ENCODE measurements at places on chromosomes 7 and 10.
A peak's percentile ranks its signal among the peaks of the same experiment; 100 is the strongest.

DNA sequence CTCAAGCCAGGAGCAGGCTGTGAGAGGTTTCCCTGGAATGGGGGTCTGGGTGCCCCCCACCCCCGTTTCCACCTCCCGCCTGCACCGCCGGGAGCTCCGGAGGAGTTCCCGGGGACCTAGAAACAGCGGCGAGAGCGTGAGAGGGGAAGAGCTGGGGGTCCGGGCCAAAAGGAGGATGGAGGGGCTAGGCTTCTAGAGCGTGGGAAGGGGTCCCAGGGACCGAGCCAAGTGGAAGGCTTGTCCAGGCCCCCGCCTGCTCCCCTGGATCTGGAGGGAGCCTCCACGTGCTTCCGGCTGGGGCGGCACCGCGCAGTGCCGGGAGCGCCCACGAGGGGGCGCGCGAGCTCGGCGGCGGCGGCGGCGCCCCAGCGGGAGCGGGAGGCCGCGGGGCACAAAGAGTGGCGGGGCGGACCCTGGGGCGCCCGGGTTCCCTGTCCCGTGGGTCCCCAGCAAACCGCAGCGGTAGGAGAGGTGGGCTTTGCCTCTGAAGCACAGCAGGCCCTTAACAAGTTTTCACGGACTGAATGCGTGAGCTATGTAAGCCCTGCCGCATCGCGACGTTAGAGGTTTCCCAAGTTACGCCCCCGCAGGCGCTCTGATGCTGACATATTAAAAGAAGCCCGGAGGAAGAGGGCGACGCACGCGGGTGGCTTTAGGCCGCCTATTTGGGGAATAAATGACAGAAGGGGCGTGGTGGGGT is 104.4 kb upstream of the LRRC4 start:
- DNase-seq, result peak; percentile 55

DNA sequence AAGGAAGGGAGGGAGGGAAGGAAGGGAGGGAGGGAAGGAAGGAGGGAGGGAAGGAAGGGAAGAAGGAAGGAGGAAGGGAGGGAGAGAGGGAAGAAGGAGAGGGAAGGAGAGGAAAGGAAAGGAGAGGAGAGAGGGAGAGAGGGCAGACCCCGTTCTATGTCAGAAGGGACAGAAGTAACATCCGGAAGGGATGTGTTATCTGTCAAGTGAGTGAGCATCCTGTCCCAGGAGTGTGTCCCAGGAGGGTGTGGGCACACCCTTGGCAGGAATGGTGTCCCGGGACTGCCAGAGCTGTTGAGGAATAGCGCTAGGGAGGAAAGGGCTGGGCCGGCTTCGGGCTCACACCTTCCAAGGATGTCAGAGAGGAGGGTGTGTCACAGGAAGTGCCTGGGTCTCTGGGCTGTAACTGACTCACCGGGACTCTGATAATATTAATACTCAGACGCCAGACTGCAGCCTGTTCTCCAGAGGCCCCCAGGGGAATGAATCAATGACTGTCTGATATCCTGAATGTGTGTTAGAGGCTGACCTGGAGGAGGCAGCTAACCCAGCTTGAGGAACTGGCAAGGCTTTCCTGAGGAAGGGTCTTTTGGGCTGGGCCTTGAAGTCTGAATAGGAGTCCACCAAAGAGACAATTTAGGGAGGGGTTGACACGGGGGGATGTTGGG is 125.6 kb upstream of the TNRC18 start:
- DNase-seq, result no peak

GRCh38 chr7:150450491-150451001 is at the start of gene GIMAP8:
Gene GIMAP8, plus strand, starts transcription at chr7:150450630. Its CDS starts 16,069 bp downstream, at chr7:150466699.
- DNase-seq, result peak; percentile 48

- DNase-seq, result no peak
Measured at GRCh38 chr10:47425813-47426419, 41.8 kb upstream of the ZNF488 start.

DNA sequence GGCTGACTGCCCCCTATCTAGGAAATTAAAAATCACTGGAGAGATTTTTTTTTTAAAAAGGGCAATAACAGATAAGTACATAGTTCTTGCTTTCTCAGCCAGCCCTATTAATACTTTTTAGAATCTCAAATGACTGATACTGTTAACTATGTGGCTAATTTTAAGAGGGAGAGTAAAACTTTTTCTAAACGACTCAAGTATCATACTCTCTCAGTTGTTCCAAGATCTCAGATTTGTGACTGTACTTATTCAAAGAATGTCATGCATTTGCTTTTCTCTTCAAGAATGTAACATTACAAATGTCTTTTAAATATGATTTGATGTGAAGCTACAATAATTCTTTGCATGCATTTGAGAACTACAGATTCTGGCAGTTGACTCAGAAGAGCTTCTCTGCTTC is 55.4 kb upstream of the RAB11FIP2 start:
- no peak for DNase-seq

- no peak for DNase-seq
Measured at GRCh38 chr10:28314211-28314610, 11.3 kb upstream of the MPP7 start.

DNA sequence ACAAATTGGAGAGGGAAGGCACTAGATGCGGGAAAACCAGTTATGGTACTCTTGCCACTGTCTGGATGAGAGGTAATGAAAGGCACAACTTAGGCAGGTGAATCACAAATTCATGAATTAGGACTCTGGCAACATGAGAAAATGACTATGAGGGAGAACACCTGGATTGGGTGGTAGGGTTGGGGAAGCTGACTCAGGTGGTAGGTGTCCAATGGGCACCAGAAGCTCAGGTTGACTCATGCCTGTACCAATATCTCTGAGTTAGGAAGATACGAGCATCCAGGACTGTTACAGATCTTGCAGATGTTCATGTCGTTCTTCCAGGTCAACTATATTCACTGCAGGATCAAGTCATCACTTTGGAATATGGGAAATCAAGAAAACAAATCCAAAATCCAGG is 56.7 kb downstream of the NPY start:
- DNase-seq, result no peak

DNA sequence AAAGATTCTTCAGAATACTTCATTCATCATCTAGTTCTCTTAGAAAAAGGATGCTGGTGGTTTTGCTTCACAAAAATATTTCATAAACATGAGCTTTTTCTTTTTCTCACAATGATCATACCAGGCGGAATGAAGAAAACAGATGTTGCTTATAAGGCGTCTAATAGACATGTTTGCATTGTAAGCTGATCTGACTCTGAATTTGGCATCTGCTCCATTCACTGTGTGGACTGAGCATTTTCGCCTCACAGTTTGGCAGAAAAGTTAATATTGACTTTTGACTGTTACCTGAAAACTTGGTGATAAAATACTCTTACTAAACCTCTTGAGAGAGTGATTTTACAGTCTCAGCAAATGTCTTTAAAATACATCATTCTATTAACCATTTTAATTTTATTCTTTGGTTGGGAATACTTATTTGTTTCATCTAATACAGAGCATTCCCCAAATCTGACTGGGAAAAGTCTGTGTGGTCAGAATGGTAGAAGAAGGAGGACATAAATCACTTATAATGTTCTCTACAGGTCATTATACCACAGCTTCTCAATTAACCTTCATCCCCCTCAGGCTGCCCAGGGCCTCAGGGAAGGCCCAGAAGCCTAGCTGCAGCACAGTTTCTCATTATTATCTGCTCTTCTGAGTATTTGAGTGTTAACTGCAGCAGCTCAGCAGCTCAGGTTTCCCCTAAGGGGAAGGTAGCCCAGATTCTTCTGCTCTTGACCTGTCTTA is 121.6 kb upstream of the KAT6B start:
- no peak for DNase-seq

DNA sequence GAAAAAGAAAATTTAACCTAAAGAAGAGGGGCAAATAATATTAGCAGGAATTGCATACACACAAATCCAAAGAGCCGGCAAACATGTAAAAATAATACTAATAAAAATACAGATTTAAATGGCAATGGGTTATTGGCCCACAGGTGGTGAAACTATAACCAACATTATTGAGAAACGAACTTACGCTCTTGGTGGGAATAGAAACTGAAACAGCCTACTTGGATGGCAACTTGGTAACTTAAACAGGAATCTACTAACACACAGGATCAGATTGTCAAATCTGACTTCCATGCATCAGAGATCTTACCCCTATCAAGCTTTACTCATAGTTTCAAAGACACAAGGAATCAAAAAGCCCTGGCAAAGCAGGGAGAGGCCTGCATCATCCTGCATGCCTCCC is 66.5 kb downstream of the ANLN start:
- DNase-seq, result no peak

GRCh38 chr7:80883154-80884025 is 35.5 kb downstream of the SEMA3C start:
- DNase-seq, result no peak

DNA sequence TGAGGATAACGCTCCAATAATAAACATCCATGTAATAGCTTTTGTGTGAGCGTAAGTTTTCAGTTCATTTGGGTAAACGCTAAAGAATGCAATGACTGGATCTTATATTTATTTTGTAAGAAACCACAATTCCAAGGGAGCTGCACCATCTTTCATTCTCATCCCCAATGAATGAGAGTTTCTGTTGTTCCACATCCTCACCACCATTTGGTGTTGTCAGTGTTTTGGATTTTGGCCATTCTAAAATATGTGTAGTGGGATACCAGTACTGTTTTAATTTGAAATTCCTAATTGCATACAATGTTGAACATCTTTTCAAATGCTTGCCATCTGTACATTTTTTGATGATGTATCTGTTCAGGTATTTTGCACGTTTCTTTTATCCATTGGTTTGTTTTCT is 50.9 kb upstream of the SEMA3D start:
- DNase-seq, result no peak

DNA sequence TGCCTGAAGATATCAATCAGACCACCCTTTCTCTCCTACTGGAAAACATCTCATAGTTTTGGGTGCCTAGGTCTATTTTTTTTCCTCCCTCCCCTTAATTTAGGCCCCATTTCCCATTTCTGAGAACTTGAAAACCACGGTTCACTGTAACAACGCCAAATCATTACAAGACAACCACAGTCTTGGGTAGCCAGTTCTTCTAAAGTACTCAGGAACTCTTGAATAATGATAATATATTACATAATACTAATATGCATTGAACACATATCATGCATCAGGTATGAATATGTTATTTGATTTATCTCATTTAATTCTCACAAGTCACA is 185.1 kb upstream of the ADO start:
- DNase-seq, result no peak

GRCh38 chr7:81934596-81935301 is 164.9 kb upstream of the HGF start:
- DNase-seq, result no peak

DNA sequence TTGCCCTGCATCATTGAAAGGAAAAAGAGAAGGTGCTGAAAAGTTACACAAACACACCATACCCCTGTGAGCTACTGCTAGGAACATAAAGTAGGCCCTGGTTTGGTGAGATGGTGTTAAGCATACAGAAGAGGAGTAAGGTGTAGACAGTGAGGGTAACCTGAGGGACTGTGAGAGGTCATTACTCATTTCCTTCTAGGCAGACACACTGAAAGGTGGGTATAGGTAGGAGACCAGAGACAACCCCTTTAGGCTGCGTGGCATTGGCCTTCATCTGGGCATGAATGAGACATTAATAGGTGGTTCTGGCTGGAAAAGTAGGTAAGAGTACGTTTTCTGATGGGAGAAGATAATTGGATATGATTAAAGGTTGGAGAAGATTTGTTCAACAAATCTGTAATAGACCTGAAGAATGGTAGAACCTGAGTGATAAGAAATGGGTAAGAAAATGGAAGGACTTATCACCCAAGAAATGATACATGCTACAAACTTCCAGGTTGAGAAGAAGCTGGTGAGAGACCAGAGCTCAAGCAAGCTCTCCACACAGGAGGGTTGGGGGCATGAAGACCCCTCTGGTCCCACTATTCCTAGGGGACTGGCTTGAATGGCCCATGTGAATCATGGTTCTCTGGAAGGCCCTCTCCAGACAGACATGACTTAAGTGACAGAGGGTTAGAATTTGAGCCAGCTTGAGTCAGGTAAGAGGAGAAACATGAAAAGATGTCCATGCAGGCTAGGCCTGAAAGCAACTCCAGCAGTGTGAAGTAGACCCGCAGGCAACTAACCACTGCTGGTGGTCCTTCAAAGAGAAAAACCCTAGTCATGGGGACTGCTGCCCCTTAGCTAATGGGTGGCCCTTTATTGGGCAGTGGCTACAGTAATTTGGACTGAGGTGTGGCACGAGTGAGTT is 3.8 kb downstream of the COMTD1 start:
- DNase-seq, result no peak

GRCh38 chr10:51879238-51879637 is 179.8 kb upstream of the CSTF2T start:
- peak; percentile 35 for DNase-seq

DNA sequence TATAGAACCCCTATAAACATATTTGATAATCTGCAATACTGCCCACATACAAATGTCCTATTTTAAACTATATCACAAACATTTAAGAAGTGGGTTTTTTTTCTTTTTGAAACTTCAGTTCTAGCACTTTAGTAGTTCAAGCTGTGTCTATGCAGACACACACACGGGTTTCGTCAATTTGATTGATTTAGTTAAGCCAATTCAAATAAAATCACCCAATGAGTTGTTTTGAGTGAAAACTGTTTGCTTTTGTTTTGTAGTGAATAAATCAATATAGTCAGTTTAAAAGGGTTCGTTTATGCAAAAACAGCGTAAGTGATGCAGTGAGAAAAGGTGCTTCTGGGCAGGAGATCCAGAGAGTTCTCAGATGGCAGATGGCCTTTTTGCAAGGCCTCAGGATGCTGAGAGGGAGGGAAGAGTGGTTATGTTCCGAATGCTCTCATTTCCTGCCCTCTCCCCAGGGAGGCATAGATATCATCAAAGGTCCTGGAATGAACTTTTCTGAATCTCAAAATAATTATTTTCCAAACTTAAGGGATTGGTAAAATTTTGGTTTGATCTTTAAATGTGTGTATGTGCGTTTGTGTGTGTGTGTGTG is 102.7 kb downstream of the AGMO start:
- no peak for DNase-seq

GRCh38 chr7:139896831-139897230 is 67.8 kb downstream of the TBXAS1 start:
- no peak for DNase-seq

GRCh38 chr7:38512704-38513103 is 118.5 kb downstream of the AMPH start:
- no peak for DNase-seq

DNA sequence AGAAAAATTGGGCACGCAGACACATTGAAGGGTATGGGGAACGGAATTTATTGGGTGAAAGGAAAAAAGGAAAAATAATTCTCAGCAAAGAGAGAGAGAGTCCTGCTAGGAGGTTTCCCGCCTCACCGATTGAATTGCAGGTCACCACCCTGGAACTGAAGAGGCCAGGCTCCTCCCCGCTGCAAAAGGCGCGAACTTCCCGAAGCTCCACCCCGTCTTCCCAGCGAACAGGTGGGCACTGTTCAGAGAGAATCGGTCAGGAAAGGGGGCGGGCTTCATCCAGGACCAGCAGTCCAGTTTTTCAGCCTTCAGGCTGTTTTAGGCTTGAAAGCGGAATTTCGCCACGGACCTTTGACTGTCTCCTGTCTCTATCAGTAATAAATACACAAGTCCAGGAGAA is 27.3 kb upstream of the CADPS2 start:
- DNase-seq, result no peak

- peak; percentile 45 for DNase-seq
Measured at GRCh38 chr10:27223964-27224363, 16.6 kb downstream of the ACBD5 start.
